ENCODE measurements at places on chromosomes 3 and 15.

DNA sequence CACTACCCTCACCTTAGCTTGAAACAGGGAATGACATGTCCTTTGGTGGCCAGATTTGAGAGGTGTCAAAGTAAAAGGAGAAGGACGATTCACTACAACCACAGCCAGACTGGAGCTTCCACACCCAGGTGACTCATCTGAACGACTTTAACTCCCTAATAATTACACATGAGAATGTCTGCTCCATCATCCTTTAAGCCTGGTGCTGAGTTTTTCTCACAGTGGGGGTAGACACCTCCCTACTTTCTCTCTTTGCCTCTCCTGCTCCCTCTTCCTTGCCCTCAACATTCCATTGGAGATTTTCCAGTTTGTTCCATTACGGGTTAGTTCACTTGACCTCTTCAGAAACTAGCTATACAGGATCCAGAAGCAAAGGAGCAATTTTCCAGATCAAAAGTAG, 154.3 kb upstream of the BHLHE40 start:
- DNase-seq = no peak

GRCh38 chr3:55244247-55244646, 242.9 kb downstream of the WNT5A start:
- no peak for DNase-seq

DNA sequence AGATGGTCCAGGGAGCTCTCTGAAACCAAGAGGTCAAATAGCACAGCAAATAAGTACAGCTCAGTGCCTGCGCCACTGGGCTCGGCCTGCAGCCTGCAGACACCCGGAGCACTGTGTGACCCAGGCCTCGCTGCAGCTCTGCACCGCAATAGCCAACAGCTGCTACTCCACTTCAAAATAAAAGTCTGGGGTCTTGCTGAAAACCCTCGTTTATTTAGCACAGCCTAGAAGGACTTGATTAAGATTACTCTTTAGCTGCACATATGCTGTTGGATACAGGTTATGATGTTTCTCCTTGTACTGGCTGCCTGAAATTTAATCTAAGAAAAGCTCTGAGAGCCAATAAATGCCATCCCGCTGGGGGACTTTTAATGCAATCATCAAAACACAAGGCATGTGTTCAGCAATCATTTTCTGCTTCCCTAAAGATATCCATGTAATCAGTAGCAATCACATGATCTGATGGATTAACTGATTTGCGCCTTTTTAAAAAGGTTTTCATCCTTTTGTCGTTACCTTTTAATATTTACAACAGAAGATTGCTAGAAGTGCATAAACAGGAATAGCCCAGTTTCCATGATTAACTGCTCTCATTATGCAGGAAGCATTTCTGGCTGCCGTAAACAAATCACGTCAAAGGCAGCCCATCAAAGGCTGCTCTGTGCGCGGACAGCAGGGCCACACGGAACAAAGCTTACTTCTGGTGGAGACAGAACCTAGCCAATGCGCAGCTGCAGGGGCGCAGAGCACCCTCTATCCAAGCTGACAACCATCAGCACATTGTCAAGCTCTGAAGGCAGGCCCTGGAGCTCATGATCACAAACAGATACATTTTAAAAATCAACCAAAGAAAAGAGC, 58.8 kb downstream of the CLASP2 start:
- DNase-seq = peak; percentile 67

- DNase-seq = no peak
Observed at GRCh38 chr3:197430934-197431333, 124.8 kb downstream of the BDH1 start.

DNA sequence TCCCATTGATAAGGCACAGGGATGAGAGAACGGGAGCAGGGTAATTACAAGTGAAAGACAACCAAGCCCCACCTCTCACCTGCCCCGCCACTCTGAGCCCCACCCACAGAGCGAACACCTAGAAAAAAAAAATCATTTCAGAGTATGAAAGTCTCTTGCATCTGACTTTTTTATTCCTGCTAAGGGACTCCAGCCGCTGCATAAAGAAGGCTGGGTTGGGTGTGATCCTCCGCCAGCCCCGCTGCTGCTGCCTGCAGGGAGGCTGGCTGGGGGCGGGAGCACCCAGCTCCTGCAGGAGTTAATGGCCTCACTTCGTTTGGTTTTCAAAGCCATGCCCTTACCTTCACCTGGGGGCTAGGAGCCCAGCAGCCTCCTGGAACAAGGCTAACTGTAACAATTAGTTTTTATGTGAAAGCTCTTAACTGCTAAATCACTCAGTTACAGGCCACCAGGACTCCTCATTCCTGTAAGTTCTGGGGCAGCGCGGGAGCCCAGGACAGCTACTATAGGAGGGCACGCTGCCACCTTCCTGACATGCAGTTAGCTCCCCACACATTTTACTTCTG, 78.0 kb upstream of the SNRPA1 start:
- no peak for DNase-seq

DNA sequence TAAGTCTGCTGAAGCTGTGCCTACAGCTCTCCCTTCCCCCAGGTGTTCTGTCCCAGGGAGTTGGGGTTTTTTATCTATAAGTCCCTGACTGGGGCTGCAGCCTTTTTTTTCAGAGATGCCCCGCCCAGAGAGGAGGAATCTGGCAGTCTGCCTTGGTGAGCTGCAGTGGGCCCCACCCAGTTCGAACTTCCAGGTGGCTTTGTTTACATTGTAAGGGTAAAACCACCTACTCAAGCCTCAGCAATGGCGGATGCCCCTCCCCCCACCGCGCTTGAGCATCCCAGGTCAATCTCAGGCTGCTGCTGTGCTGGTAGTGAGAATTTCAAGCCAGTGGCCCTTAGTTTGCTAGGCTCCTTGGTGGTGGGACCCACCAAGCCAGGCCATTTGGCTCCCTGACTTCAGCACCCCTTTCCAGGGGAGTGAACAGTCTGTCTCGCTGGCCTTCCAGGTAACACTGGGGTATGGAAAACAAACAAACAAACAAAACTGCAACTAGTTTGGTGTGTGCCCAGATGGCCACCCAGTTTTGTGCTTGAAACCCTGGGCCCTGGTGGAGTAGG, 189.4 kb downstream of the MFSD1 start:
- peak; percentile 79 for DNase-seq

- no peak for DNase-seq
Observed at GRCh38 chr3:13148561-13149329, 75.5 kb upstream of the IQSEC1 start.

DNA sequence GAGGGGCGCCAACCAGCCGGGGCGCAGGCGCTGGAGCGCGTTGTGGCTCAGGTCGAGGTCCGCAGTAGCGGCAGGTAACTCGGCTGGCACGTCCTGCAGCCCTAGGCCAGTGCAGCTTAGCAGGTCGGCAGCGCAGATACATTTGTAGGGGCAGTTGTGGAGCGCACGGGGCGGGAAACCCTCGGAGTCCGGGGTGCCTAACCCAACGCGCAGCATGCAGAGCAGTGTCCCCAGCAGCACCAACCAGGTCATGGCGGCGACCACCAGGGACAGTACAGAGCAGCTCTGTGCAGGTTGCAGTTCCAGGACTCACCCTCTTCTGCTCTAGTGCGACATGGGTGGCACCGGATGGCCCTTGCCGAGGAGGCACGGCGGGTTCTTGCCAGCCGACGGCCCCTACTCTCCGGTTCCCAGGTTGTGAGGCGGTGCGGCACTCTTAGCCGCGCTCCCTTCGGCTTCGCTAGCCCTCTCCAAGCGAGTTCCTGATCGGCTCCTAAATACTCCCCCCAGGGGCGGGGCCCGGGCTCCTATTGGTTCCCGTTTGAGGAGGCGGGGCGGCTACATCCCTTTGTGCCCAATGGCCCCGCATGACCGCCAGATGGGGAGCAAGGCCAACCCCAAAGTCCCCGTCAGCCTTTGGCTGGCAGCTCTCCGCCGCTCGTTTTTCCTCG, at the start of gene AMIGO3:
TSS of gene AMIGO3 (minus strand) at position 471 of the 671 bp plus-strand sequence. CDS start at position 252, 219 bp downstream.
- peak; percentile 99 for DNase-seq

DNA sequence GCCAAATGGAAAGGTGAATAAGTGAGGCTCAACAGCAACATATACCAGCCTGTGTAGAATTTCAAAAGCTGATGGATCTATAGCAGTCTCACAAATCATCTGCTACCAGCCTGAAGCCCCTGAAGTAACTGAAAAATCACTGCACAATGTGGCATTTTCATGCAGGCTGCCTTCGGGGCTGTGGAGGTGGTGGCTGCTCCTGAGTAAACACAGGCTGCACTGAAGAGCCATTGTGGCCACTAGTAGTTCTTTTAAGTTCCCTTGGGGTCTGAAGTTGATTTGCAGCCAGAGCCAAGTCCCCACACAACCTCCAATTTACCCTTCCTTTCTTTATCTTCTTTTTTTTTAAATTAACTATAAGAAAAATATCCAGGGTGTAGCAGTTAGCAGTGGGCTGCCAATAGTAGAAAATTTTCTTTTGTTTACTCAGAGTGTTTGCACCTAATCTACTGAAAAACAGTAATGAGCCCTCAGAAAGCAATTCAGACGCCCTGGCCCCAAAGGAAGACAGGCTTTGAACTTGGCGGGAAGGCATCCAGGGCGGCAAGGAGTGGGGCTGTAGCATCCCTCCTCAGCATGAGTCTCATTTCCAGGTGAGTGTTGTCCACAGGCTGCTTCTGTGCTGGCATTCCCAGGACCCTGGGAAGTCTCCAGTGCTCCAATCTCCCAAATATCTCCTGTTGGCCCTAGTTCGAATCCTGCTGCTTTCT, 13.3 kb upstream of the SUSD5 start:
- DNase-seq = no peak

- DNase-seq = no peak
Observed at GRCh38 chr3:59456852-59457485, 407.1 kb upstream of the CFAP20DC start.

GRCh38 chr3:69219101-69219708, 96.8 kb upstream of the LMOD3 start:
- no peak for DNase-seq

GRCh38 chr15:75827691-75828090, 15.6 kb upstream of the UBE2Q2 start:
- no peak for DNase-seq

- no peak for DNase-seq
Observed at GRCh38 chr3:71258526-71258925, 325.0 kb downstream of the FOXP1 start.

DNA sequence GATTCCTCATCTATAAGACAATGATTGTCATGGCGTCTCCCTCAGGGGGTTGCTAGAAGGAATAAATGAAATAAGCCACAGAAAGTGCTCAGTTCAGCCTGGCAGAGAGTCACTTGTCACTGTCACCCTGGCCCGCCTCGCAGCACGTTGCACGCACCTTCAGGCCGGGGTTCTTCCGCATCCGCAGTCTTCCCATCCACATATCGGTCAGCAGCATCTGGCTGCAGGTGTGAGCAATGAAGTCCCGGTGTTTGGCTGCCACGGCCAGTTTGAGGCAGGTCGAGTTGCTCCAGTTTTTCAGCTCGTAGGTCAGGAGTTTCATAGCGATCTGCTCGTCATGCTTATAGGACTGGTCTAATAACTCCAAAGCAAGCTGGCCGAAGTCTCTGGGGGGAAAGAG, 48.5 kb upstream of the MTMR10 start:
- no peak for DNase-seq

GRCh38 chr3:43998370-43998835, 243.3 kb upstream of the TOPAZ1 start:
- DNase-seq = no peak

GRCh38 chr3:52473026-52473425, 17.6 kb downstream of the NISCH start:
- no peak for DNase-seq

- DNase-seq = no peak
Observed at GRCh38 chr3:156388497-156389448, 166.1 kb downstream of the SSR3 start.

DNA sequence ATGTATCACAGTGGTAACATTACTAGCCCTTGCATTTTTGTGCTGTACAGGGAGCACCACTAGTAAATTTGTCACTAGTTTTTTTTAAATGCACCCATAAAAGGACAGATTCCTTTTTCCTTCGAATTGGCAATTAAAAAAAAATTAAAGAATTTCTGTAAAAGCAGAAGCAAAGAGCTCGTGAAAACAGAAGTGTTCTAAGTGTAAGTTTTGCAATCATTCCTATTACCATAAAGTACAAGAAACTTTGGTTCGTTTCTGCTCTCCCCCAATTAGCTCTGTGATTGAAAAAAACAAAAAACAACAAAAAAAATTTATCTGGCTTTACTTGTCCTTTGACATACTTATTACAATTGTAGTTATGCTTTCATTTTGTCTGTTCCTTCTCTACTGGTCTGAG, 5.3 kb downstream of the SERP1 start:
- no peak for DNase-seq

- no peak for DNase-seq
Observed at GRCh38 chr15:35548435-35548834, 2.5 kb upstream of the DPH6 start.

DNA sequence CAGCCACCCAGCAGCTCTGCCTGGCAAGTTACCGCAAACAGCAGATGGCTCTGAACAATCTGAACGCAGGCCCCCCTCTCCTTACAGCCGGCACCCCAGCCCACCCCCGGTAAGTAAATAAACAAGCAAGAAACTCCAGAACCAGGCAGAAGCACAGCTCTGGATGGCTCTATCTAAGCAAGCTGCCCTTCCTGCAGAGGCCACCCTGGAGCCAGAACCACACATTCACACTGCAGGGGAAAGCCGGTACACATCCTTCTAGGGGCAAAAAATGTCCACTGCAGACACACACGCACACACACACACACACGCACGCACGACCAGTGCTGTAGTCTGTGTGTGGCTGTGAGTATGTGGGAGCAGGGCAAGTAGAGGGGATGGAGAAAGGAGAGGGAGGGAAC, 63.9 kb downstream of the ADCY5 start:
- DNase-seq = no peak

GRCh38 chr3:130516645-130517512, at the start of gene COL6A6:
COL6A6 (plus strand) TSS chr3:130517177; CDS start chr3:130560365, 43,188 bp downstream.
- DNase-seq = no peak

GRCh38 chr15:101158166-101159095, 93.4 kb downstream of the CHSY1 start:
- DNase-seq = no peak
